ENCODE measurements at places on chromosomes 12 and 14.

DNA sequence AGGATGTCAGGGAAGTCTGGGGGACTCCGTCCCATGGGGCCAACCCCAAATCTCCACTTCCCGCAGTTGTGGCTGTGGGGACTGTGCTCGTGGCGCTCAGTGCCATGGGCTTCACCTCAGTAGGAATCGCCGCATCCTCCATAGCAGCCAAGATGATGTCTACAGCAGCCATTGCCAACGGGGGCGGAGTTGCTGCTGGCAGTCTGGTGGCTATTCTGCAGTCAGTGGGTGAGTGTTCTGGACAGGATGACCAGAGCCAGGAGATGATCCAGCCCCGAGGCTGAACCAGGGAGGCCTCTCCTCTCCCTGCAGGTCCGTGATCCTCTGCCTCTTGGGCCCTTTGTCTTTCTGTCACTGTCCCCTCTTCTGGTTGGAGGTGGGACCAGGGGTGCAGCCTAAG, 8.8 kb upstream of the IFI27 start:
- no peak for DNase-seq

DNA sequence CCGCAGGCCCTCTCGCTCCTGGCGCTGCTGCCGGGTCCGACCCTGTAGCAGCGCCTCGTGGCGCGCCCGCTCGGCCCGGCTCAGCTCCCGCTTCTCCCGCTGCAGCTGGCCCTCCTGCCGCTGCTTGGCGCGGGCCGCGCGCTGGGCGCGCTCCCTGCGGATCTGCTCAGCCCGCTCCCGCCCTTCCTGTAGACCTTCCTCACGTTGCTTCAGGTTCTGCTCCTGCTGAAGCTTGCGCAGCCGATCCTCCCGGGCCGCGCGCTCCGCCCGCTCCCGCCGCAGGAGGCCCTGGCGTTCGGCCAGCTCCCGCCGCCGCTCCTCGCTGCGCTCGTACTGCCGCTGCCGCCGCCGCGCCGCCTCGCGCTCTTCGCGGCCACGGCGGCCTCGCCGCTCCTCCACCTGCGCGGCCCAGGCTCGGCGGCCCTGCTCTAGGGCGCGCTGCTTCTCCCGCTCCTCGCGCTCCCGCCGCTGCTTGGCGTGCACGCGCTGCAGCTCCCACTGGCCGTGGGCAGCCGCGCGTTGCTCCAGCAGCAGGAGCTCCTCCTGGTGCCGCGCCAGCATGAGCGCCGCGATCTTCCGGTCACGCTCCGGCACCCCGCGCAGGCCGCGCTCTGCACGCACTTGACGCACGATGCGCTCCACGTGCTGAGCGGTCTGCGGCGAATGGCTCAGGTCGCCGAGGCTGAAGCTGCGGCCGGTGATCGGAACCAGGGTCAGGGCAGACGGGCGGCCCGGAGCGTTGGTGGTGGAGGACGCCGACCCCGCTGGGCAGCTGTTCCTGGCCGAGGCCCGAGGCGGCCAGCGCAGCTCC, 2.4 kb downstream of the CCDC177 start:
- DNase-seq, result no peak

GRCh38 chr14:105346876-105347586, 32.5 kb downstream of the PACS2 start:
- DNase-seq, result no peak

- no peak for DNase-seq
Observed at GRCh38 chr14:103107455-103107854, 12.9 kb downstream of the EXOC3L4 start.

DNA sequence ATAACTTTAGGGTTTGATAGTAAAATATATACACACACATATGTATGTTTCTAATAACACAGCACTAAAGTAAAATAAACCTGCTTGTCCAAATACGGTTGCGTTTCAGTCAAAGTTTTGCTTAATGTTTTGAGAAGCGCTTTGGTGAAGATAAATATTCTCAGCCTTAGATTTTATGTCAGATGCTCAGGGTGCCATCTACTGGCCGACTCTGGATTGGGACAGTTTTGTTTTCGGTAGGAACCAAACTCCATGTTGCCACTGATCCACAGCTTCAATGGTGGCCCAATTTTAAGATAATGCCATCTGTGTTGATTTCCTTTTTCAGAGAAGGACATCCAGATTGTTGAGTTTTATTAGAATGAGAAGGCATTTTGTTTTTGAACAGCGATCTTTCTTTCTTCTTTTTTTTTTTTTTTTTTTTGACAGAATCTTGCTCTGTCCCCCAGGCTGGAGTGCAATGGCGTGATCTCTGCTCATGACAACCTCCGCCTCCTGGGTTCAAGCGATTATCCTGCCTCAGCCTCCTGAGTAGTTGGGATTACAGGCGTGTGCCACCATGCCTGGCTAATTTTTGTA, 43.1 kb downstream of the LLPH start:
- peak; percentile 6 for DNase-seq

DNA sequence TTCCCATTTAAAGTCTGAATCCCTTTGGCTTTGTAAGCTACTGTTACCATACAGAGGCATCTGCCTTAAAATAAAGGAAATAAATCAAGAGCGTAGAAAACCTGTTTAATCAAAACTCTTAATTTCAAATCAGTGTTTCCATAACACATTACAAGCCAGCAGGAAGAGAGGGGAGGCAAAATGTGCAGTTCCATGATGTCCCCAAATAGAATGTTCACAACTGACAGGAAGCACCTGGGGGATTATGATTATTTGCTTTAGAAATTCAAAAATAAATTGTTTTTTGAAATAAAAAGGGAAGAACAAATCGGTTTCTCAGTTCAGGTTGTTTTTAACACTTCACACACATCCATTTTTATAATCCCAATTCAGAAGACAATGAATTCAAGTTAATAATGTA, 21.4 kb downstream of the SOCS2 start:
- no peak for DNase-seq

GRCh38 chr14:100892496-100893227, 10.9 kb downstream of the RTL1 start:
- DNase-seq, result no peak

- DNase-seq, result no peak
Observed at GRCh38 chr14:59377491-59377890, 87.7 kb downstream of the GPR135 start.

DNA sequence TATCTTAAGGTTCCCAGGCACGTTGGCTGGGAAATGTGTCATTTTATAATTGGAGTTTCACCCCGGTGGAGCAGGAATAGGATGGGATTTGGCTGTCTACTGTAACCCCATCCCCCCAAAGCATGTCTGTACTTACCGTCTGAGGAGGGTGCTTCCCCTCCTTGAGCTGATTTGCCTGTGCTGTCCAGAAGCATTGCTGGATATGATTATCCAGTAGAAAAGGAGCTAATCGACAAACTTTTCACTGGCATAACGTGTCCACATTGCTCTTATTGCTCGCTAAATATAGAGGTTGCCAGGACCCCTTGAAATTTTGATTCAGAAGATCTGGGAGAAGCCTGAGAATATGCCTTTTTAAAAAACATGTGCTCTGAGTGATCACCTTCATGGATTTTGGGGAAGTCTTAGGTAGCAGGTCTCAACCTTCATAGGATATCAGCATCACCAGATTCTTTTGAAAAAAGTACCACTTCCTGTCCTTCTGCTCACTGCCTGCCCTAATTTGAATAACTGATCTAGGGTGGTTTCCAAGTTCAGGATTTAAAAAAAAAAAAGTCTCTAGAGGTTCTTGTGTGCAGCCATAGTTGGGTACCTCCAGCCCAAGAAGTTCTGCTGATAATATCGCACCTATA, 80.4 kb upstream of the KCNA1 start:
- DNase-seq, result no peak

DNA sequence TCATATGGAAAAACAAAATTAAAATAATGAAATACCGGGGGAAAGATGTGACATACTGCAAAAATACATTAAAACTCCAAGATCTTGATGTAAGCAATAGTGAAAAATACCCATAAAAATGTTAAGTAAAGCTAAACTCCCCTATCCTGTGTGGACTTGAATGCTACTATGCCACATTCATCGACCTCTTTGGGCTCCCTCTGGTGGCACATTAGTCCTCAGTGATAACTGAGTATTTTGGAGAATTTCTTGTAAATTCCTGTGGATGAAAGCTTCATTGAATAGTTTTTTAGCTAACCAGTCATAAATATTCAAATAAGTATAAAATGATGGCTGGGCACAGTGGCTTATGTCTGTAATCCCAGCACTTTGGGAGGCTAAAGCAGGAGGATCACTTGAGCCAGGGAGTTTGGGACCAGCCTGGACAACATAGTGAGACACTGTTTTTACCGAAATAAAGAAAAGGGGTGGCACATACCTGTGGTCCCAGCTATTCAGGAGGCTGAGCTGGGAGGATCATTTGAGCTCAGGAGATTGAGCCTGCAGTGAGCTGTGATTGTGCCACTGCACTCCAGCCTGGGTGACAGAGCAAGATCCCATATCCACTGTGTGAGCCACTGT, 42.4 kb upstream of the SGPP1 start:
- peak; percentile 23 for DNase-seq

GRCh38 chr14:93939304-93940229, 12.4 kb downstream of the FAM181A start:
- peak; percentile 92 for DNase-seq

GRCh38 chr12:32083489-32083888, 23.2 kb upstream of the BICD1 start:
- DNase-seq, result no peak

DNA sequence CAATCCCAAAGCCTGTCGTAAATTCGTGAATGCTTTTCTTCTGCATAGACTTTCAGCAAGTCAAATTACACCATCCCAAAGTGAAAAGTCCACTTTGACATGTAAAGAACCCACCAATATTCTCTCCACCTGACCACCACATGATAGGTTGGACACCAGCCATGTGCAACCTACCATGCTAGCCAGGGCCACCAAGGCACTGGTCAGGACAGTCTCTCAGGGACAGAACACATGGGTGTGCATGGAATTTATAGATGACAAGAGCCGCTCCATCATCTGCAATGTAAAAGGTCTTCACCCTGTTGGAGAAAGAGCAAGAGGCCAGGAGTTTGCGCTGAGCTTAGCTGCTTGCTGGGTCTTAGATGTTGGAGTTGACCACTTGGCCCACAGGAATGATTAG, 5.4 kb upstream of the KRT76 start:
- DNase-seq, result no peak

DNA sequence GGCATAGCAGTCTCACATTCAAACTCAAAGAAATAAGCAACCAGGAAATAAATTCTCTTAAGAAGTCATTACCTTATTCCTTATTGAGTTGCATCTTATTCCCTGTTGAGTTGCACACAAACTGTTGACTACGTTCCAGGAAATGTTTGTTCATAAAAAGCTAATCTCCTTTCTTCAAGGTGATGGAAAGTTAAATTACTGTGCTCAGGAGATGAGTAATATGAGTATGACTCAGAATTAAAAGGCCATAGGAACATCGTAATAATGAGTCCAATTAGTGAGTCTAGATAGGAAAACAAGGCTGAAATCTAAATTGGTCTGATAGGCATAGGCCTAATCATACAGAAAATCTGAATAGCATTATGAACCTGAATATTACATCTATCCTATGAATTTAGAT, 203.1 kb downstream of the SLC2A13 start:
- no peak for DNase-seq

DNA sequence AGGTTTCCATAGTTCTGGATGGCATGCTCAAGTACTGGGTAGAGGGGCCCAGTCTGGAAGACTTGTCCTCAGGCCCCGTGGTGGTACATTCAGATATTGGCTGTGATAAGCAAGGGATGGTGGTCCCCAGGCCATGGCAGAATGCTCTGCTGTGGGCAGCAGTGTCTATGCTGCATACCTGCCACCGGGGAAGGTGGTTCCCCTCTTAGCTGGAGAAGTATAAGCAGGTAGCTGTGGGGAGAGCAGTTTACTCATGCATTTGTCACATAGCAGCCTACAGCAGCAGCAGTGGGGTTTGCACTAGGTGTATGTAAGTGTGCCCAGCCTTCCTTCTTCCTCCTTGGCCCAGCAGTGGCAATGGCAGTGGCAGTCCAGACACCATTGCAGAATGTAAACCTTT, 69.3 kb upstream of the ADAMTS20 start:
- DNase-seq, result no peak

DNA sequence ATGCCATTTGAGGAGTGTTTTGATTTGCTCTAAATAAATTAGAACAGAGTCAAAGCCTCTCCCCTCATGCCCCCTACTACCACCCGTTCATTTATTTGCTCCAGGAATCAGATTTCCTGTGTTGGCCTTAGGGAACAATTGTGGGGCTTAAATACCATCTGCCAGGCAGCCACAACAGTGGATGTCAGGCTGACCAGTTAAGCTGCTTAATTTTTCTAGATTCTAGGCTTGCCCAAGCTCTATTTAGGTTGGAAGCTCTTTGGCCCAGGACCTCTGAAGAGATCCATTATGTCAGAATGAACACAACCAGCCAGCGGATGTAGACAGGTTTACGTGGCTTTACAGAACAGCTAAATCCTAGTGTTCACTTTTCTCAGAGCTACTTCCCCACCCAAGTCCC, 1.0 kb upstream of the TIMELESS start:
- no peak for DNase-seq
